CD4-positive, alpha-beta T cell treated with Interleukin-4 for 1 hour (primary cell): ENCODE measurements at places on chromosomes 5 and 9.

DNA sequence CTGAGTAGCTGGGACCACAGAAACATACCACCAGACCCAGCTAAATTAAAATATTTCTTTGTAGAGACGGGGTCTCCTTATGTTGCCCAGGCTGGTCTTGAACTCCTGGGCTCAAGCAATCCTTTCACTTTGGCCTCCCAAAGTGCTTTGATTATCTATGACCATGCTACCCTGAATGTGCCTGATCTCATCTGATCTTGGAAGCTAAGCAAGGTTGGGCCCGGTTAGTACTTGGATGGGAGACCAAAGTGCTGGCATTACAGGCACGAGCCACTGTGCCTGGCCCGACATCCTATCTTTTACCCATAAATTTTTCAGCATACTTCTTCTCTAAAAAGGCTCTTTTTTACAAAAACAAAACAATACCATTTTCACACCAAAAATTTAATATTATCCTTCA is 137.0 kb upstream of the LRRTM2 start:
- DNase-seq = peak; percentile 6

DNA sequence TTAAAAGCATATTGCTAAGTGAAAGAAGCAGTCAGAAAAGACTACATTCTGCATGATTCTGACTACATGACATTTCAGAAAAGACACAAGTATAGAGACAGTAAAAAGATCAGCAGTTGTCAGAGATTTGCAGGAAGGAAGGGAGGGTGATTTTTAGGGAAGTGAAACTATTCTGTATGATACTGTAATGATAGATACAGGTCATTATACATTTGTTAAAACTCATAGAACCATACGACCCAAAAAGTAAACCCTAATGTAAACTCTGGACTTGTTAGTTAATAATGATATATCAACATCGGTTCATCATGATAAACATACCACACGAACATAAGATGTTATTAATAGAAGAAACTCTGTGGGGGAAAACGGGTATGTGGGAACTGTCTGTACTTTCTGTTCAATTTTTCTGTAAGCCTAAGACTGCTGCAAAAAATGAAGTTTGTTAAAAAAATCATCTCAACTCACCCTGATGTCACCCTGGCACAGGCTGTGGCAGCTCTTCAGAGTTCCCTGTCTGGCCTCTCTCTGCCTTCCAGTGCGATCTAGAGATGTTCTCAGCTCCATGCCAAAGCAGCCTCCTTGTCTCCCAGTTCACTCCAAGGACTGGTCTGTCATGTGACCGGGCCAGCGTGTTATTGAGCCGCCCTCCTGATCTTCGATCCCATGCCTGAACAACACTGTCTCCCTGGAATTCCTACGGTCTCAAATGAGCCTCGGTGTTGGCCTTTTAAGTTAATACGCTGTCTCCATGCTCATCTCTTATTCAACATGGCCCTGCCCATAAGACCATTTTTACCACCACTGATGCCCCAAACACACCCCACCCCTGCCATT is 35.4 kb downstream of the PRLR start:
- no peak for DNase-seq

GRCh38 chr5:36870399-36871040 is 6.0 kb upstream of the NIPBL start:
- DNase-seq = no peak

- no peak for DNase-seq
Measured at GRCh38 chr5:116265471-116265870, 180.6 kb downstream of the COMMD10 start.

DNA sequence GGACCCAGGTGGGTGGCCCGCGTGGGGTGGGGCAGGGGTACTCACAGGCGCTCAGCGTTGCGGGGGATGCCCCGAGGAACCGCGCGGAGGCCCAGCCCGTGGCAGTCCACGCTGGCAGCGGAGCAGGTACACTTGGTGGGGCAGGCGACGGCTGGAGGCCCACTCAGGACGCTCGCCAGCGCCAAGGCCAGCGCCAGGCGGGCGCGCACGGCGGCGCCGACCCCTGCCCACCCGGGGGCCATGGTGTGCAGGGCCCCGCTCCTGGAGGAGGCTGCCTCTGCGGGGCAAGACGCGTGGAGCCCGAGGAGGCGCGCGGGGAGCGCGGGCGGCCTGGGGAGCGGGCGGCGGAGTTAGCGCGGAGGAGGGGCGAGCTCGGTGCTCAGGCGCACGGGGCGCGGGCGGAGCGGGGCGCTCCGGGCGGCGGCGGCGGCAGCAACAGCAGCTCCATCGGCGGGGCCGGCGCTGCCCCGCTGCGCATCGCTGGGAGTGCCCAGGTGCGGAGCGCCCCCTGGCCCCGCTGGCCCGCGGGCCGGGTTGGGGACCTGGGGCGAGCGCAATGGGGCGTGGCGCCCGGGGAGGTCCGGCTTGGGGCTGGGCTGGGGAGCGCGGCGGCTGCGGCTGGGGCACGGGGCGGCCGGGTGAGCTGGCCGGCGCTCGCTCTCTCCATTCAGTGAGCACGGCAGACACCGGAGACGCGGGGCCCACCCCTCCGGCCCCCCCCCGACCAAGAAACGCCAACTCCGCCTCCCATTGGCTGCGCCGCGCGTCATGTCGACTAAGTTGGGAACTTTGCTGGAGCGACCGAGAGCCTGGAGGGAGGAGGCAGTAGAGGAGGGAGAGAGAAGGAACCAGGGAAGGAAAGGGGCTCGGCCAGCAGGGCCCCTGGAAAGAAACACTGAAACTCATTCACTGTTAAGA is at the start of gene SLIT3:
Gene SLIT3 (minus strand): TSS at position 672 of the 918 bp plus-strand sequence. CDS start 430 bp downstream, at position 242.
- no peak for DNase-seq

DNA sequence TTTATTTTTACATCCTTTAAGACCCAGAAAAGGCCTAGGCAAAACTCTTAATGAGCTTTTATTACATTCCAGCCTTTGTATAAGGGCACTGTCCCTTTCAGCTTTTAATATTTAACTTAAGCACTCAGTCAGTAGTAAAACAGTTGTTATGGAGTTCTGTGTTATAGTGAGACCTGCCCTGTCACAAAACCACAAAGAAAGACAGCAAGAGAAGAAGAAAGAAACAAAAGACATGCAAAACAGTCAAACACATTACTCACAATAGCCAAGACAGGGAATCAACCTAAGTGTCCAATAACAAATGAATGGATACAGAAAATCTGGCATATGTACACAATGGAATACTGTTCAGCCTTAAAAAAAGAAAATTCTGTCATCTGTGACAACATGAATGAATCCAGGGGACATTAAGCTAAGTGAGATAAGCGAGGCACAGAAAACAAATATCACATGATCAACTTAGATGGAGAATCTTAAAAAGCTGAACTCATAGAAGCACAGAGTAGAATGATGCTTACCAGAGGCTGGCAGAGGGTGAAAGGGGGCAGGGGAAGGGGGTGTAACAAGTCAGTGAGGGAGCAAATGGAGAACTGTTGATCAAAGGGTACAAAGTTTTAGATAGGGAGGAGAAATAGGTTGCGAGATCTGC is 63.8 kb upstream of the CCNG1 start:
- DNase-seq = no peak

GRCh38 chr9:18520416-18521047 is 46.6 kb downstream of the ADAMTSL1 start:
- DNase-seq = no peak

- DNase-seq = no peak
Measured at GRCh38 chr9:93247099-93247865, 63.3 kb downstream of the WNK2 start.

DNA sequence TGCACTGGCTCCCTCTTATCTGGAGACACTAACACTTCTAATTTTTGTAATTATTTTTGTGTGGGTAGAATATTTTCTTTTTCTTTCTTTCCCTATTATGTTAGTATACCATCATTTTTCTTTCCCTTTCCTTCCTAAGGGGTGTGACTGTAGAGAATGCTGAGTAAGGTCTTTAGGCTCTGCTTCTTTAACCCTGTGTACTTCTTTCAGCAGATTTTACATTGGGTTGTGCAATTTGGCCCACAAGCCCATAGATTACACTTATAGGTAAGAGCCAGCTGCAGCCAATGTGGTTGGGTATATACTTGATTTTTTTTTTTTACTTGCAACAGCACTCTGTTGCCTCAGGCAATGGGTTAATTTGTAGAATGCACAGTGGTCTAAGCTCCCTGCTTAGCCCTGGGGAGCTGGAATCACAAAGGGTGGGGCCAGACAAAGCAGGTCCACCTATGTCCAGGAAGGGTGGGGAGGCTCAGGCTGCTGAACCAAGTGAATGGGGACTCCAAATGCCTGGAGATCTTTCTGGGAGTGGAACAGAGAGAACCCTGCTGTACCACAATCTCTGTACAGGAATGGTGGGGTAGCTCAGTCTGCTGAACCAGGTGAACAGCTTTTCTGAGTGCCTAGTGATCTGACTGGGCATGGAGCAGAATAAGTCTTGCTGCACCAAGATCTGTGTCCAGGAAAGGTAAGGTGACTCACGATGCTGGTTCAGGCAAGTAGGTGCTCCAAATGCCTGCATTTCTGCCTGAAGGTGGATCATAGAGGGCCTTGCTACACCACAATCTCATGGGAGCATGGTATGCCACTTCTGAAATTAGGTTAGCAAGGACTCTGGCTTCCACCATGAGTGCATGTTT is 64.9 kb downstream of the SLC25A46 start:
- DNase-seq = no peak

- peak; percentile 65 for DNase-seq
Measured at GRCh38 chr5:159337016-159337955, 7.0 kb upstream of the IL12B start.

DNA sequence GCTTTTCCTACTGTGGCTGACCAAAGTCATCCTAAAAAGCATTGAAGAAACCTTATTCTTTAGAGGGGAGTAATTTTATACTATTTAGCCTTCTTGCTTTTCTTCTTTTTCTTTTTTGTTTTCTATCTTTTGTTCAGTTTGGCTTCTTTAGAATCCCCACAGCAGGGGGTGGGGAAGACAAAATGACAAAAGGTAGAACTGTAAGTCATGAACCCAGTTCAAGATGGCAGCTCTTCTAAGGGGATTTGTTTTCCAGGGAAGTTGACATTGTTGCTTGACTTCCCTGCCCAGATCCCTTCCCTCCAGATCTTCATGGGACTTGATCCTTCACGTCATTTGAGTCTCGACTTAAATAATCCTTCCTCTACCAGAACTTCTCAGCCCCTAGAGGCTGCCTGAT is 692.4 kb upstream of the DMAC1 start:
- no peak for DNase-seq

DNA sequence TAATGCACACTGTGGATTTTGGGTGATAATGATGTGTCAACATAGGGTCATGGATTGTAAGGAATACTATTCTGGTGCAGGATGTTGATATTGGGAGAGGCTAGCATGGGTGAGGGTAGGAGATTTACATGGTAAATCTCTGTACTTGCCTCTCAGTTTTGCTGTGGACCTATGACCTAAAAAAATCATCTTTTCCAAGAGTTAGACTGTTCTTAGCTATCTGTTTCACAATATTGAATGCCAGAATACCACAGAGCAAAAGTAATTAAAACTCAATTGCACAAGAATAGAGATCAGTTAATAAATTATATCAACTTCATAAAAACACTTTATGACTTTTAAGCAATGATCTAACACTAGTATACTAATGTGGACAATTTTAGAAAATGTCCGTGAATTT is 651.6 kb downstream of the HTR1A start:
- DNase-seq = no peak

DNA sequence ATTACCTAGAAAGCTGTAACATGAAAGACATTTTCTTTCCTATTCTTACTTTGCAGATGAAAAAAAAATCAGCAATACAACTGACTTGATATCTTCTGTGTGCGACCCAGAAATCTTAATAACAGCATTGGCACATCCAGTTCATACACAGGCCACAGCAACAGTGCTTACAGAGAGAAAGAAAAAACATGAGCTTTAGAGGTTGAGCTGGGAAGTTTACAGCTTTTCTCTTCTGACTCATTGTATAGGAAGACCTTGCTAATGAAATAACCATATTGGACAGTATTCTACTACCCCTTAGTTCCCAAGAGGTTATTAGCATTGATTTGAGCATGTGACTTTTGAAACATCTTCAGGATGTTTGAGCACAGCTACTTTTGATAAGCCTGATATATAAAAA is 1033.4 kb upstream of the DMAC1 start:
- no peak for DNase-seq

DNA sequence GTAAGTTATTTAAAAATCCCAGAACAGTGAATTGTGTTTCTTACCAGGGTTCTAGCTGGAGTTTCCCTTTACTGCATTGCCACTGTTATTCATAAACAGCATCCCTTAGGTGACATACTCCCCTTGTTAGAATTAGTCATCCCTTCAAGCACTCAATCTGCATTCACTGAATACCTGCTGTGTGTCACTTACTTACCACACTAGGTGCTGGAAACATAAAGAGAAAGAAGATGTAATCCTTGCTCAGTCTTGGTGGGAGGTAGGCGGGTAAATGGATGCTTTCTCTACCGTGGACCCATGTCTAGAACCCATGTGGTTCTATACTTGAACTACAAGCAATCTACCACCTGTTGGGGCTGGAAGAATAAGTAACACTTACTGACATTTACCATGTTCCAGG is 371.6 kb downstream of the KDM4C start:
- no peak for DNase-seq

DNA sequence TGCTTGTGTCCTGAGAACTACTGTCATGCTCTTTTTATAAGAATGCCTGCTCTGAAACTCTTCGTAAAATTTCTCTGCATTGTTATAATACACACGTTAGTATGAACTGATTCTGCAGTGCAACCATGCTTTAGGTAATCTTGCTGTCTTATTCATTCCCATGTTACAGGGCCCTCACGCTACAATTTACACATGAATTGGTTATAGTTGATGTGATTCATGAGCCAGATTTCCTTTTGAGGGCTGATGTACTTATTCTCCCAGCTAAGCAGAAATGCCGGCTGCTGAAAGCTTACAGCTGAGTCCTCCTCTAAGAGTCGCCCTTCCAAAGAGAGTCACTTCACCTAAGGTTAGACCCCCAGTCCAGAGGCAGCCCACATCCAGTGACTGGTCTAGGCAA is 233.5 kb upstream of the PCSK5 start:
- no peak for DNase-seq

GRCh38 chr5:74885170-74885569 is 19.0 kb upstream of the FAM169A start:
- DNase-seq = no peak

- DNase-seq = no peak
Measured at GRCh38 chr5:151952238-151952637, 27.6 kb upstream of the GLRA1 start.

- no peak for DNase-seq
Measured at GRCh38 chr9:128917151-128917849, 3.5 kb upstream of the PHYHD1 start.

DNA sequence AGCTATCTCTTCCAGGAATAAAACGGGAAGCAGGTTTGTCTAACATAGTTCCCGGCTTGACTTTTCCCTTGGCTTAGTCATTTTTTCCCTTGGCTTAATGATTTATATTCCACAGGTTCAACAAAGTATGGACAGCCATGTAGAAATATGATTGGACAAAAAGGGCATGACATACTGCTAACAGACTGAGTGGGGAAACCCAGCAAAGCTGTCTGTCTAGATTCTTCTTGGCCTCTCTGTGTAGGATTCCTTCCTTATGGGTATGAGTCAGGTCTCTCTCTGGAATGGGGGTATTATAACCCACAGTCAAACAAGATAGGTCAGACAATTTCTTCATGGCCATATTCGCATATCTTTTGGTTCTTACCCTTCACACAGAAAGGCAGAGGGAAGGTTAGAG is 5.7 kb upstream of the MTAP start:
- no peak for DNase-seq
